Activated CD8-positive, alpha-beta memory T cell treated with anti-CD3 and anti-CD28 coated beads for 1 hour (primary cell): ENCODE measurements at places on chromosomes 7 and 10.

DNA sequence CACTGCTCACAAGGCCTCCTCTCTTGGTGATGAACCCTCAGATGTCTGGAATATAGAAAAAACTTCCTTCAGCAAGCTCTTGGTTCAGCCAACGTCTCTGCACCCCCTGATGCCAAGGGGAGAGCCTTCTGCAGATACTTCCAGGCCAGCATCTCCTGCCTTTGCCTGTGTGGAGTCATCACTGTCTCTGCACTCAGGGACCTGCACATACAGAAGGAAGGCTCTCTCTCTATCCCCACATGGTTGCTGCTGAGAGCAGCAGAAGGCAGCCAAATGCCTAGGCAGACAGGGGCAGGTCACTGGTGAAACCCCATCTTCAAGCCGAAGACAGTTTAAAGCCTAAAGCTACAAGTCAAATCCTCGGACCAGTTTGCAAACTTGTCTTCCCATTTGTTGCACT, 137.6 kb downstream of the WDR11 start:
- DNase-seq: no peak

DNA sequence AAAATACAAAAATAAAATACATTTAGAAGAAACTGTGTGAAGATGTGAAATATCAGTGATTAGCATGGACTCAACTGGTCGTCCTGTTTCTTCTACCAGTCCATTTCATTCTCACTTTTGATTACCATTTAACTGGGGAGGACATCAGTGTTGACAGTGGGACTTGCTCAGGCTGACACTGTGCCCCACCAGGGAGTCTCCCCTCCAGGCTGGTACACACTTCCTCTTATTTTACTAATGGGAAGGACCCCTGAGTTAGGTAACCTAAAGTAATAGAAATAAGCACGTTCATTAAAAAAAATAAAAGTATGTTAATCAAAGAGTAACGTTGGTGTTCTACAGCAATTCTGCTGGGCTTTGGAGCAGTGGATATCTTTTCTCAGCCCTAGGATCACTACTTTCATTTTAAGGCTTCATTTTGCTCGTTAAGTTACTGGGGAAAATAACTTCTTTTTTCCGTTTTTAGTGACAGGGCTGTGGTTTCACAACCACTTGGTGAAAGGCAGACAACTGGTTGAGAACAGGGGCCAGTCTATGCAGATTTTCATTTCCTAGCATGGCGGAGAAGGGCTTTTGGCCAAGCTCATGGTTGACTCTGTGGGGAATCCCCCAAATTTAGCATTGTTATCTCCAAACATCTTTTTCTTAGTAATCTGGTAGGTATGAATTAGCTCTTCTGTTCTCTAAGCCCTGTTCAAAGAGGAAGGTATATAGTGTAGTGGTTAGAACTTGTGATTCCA, 2.1 kb downstream of the SNX10 start:
- DNase-seq: no peak

DNA sequence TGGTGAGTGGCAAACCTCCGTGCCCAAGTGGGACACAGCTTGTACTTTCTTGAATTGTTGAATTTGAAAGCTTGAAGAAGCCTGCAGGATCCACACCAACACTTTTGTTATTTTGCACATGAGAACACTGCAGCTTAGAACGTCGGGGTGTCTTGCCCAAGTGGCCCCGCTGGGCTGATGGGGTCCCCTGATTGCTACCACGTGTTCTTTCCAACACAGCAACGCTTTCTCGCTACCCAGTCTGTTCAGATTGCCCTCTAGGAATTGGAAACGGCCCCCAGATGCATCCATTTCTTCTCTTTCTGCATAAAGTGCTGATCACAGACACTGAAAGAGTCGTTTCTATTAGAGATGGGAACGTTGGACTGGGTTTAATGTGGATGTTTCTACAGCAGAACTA, 268.5 kb downstream of the ADARB2 start:
- no peak for DNase-seq

DNA sequence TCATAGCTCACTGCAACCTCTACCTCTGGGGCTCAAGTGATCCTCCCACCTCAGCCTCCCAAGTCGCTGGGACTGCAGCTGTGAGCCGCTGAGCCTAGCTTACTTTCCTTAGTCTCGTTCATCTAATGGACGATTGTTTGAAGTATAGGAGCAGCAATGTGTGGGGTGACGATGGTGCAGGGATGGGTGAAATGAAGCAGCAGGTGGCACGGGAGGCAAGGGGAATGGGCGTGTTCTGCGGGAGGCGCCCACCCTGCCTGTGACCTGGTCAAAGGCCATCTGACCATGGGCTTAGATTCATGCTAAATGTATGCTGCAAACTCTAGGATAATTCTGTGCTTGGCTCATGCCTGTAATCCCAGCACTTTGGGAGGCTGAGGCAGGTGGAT, 210.7 kb downstream of the MAD1L1 start:
- no peak for DNase-seq

- no peak for DNase-seq
These were observed 936.6 kb downstream of the NRG3 start for GRCh38 chr10:82811621-82812020.

DNA sequence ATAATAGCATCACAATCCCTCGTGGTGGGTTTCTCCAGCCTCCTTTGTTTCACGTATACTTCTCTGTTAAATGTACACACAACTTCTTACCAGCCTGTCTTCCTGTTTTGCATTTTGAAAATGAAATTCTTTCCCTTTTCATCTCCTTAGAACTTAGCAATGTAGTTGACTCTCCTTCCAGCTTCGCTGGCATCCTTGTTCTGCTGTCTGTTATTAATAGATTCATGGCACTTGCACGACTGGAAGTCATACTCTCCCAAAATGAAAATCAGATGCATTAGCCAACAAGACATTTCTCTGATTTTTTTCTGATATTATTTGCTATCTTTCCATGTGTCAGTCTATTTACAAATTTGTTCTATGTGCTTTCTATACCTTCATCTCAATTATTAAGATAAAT, 3.0 kb upstream of the CREB3L2 start:
- no peak for DNase-seq

GRCh38 chr10:30842894-30843293, 188.8 kb downstream of the ZNF438 start:
- no peak for DNase-seq
